ENCODE measurements at places on chromosomes 5 and 9. TPM values are rescaled to one million over a fixed set of nuclear protein-coding genes. Genes with fewer than 3 reads are reported as not detected.

Gene IL9
- not detected for total RNA-seq

Gene SLC36A2
- not detected for total RNA-seq

Gene TMC1
- 0.68 TPM for total RNA-seq

Gene FAM219A
- 5.7 TPM for total RNA-seq

Gene RNF183
- not detected for total RNA-seq

Gene PDLIM4
- total RNA-seq: 17.3 TPM

Gene GABRB2
- not detected for total RNA-seq

Gene GPR151
- total RNA-seq: not detected

Gene C5orf46
- not detected for total RNA-seq

Gene C5orf52
- not detected for total RNA-seq

Gene TRIM23
- total RNA-seq: 34.1 TPM

Gene ADAMTSL1
- total RNA-seq: 51.2 TPM

Gene SPAAR
- total RNA-seq: 0.12 TPM

Gene NR5A1
- not detected for total RNA-seq

Gene MYORG
- 0.35 TPM for total RNA-seq

Gene CDKN2A
- total RNA-seq: 19.0 TPM

Gene PCDHB6
- 0.08 TPM for total RNA-seq

Gene ARID3C
- 0.08 TPM for total RNA-seq

Gene COL5A1
- total RNA-seq: 82.4 TPM

Gene STPG3
- not detected for total RNA-seq

Gene RXRA
- 7.1 TPM for total RNA-seq

Gene UHRF2
- 60.1 TPM for total RNA-seq

Gene B4GALT7
- 45.6 TPM for total RNA-seq

Gene TRIM41
- total RNA-seq: 26.0 TPM

Gene CYSRT1
- 0.12 TPM for total RNA-seq

Gene ACTBL2
- 0.23 TPM for total RNA-seq

Gene OBP2B
- not detected for total RNA-seq

Gene BRD8
- total RNA-seq: 23.1 TPM

Gene SLC31A1
- 21.0 TPM for total RNA-seq

Gene OR1J2
- total RNA-seq: 0.30 TPM

Gene CRHBP
- 0.82 TPM for total RNA-seq

Gene IFNA21
- total RNA-seq: not detected

Gene HEMGN
- not detected for total RNA-seq

Gene SMIM33
- total RNA-seq: not detected

Gene TNC
- 34.2 TPM for total RNA-seq

Gene CNTFR
- total RNA-seq: 0.12 TPM

Gene NFIB
- total RNA-seq: 24.0 TPM

Gene WNT8A
- total RNA-seq: not detected

Gene FOXD4L3
- total RNA-seq: not detected

Gene SPATA31C1
- not detected for total RNA-seq

Gene BARHL1
- not detected for total RNA-seq

Gene VDAC1
- 329 TPM for total RNA-seq

Gene DNLZ
- total RNA-seq: 10.4 TPM

Gene SLC45A2
- not detected for total RNA-seq

Gene DIPK1B
- 1.1 TPM for total RNA-seq

Gene GRM6
- not detected for total RNA-seq

Gene PSMB7
- total RNA-seq: 255 TPM

Gene SPINK4
- not detected for total RNA-seq

Gene ANKRD34B
- total RNA-seq: not detected

Gene PCAT7
- 0.23 TPM for total RNA-seq

Gene FBP1
- 0.08 TPM for total RNA-seq

Gene ASTN2
- total RNA-seq: 7.1 TPM
